ENCODE measurements at places on chromosomes 1 and 21. TPM values are rescaled to one million over a fixed set of nuclear protein-coding genes. Genes with fewer than 3 reads are reported as not detected.

Gene SHE
- under 0.01 TPM for total RNA-seq

Gene OR2L13
- not detected for total RNA-seq

Gene ALX3
- not detected for total RNA-seq

Gene LMOD1
- 2.7 TPM for total RNA-seq

Gene SETD4
- 6.0 TPM for total RNA-seq

Gene NMNAT1
- total RNA-seq: 12.3 TPM

Gene CSF3R
- total RNA-seq: not detected

Gene CRP
- not detected for total RNA-seq

Gene DUSP23
- total RNA-seq: 14.4 TPM

Gene ZMYM1
- 13.0 TPM for total RNA-seq

Gene OR2AK2
- not detected for total RNA-seq

Gene ATG4C
- 5.7 TPM for total RNA-seq

Gene KLHDC9
- total RNA-seq: 1.5 TPM

Gene ASCL5
- not detected for total RNA-seq

All from smooth muscle cell of the coronary artery (primary cell).